ENCODE measurements at places on chromosomes 11 and 22. TPM values are rescaled to one million over a fixed set of nuclear protein-coding genes. Genes with fewer than 3 reads are reported as not detected.
A peak's percentile ranks its signal among the peaks of the same experiment; 100 is the strongest.

GRCh38 chr11:11661326-11662040 lies 39.7 kb upstream of the GALNT18 start:
- peaks cover 40% of the 10 kb centered on the region for H3K27me3 ChIP-seq
- H3K27ac ChIP-seq = no peak overlapping the region
- H3K4me1 ChIP-seq = no peaks in the 10 kb centered on the region
- H3K36me3 ChIP-seq = no peaks in the 10 kb centered on the region
- no peak overlapping the region for H3K4me3 ChIP-seq
- DNase-seq = no peak

Gene FUT4
- 5.6 TPM for total RNA-seq

DNA sequence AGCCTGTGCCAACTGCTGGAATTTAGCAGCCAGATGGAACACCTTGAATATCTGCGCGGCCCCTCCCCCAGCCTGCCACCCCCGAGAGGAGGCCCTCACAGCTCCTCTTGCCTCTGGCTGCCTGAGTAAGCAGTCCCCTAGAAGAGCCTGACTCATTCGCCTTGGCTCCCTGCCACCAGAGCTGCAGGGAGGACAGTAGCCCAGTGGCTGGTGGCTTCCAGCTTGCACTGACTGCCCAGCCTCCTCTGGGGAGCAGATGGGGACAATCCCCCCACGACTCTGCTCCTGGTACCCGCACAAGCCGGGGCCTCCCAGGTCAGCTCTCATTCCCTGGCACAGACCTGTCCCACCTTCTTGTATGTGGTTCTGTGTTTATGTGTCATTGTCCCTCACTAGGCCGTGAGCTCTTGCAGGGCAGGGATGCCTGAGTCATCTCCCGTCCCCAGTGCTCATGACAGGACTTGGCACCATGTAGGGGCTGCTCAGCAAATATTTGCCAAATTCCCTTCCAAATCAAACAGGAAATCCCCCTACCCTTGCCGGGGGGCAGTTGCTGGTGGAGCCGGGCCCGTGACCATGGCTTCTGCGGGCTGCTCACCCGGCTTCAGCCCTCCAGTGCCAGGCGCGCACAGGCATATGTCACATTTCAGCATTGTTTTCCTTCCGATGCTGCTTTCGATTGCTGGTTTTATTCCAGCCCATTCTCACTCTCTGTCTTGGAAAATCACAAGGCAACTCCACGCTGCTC lies 43.6 kb downstream of the CACNG2 start:
- peaks cover 19% of the 10 kb centered on the region for H3K4me1 ChIP-seq
- no peak overlapping the region for H3K27ac ChIP-seq
- peaks cover 19% of the 10 kb centered on the region for H3K27me3 ChIP-seq
- DNase-seq = peak; percentile 96
- no peaks in the 10 kb centered on the region for H3K36me3 ChIP-seq
- H3K4me3 ChIP-seq = peak overlapping the region; percentile 56

DNA sequence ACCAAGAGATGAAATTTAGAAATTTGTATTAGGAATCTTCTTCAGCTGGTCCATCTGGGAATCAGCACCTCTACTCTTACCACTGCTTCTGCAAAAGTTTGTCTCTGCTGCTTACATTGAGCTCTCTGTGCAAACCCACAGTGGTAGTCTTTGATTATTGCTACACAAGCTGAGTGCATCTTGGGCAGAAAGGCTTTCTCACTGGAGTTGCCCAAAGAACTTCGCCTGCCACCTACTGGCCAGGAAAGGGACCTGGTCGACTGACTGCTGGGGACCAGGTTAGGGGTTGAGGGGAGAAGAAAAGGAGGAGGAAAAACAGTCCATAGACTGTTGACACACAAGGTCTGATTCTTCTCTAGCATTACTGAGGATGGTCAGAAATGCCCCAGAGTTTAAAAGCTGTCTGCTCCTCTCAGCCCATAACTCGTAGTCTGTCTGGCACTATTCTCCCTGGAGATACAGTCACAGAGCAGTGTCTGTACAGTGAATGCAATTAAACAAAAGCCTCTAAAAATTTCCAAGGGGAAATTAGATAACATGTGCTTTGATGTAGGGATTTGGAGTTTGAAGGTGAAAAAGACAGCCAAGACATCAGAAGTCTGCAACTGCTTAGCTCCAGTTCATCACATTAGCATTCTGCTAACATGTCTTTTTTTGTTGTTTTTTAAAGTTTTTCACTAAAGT lies 215.0 kb upstream of the CTSC start:
- H3K36me3 ChIP-seq = no peaks in the 10 kb centered on the region
- DNase-seq = peak; percentile 32
- no peaks in the 10 kb centered on the region for H3K27me3 ChIP-seq

Gene POU2AF2
- total RNA-seq = not detected

Gene SOX6
- total RNA-seq = 3.2 TPM

- H3K27ac ChIP-seq = no peak overlapping the region
- no peak for DNase-seq
- H3K27me3 ChIP-seq = no peaks in the 10 kb centered on the region
- H3K4me3 ChIP-seq = no peak overlapping the region
- H3K4me1 ChIP-seq = peaks cover 24% of the 10 kb centered on the region
Observed at GRCh38 chr22:23146478-23147205, 1.4 kb downstream of the RAB36 start.

DNA sequence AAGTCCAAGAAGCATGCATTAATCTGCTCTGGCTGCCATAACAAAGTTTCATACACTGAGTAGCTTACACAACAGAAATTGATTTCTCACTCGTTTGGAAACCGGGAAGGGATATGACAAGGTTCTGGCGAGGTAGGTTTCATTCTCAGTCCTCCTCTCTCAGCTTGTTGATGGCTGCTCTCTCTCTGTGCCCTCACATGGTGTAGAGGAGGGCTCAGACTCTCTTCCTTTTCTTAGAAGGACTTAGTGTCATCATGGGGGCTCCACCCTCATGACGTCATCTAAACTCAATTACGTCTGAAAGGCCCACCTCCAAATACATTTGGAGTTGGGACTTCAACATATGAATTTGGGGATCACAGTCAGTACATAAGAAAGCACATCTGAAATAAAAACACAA lies 18.6 kb downstream of the GLYATL1 start:
- no peak for DNase-seq
- H3K27ac ChIP-seq = no peak overlapping the region
- no peaks in the 10 kb centered on the region for H3K4me1 ChIP-seq
- no peaks in the 10 kb centered on the region for H3K36me3 ChIP-seq

DNA sequence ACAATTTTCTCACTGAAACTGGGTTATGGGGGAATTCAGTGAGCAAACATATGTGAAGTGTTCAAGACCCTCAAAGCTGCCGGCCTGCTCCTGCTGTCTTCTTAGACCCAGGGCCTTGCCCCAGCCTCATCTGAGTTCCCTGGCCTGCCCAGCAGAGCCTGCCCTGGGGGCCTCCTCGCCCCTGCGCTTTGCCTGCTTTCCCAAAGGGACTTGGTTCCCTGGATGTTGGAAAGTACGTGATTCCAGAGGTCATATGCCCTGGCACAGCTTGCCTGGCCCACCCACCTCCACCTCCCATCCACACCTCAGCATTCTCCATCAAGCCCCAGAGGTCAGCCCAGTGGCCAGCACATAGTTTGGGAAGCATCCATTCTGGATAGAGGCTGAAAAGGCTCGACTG lies 13.7 kb upstream of the POU2F3 start:
- no peaks in the 10 kb centered on the region for H3K4me1 ChIP-seq
- H3K36me3 ChIP-seq = no peaks in the 10 kb centered on the region
- H3K4me3 ChIP-seq = no peak overlapping the region

GRCh38 chr11:105181100-105181499 lies 41.5 kb upstream of the CARD18 start:
- peak; percentile 14 for DNase-seq
- H3K36me3 ChIP-seq = no peaks in the 10 kb centered on the region
- no peaks in the 10 kb centered on the region for H3K27me3 ChIP-seq
- H3K27ac ChIP-seq = no peak overlapping the region
- peaks cover 4% of the 10 kb centered on the region for H3K4me1 ChIP-seq

GRCh38 chr11:45895553-45896259 lies 10.3 kb downstream of the MAPK8IP1 start:
- peaks cover 29% of the 10 kb centered on the region for H3K27me3 ChIP-seq
- H3K4me1 ChIP-seq = peaks cover 8% of the 10 kb centered on the region
- H3K27ac ChIP-seq = no peak overlapping the region
- H3K4me3 ChIP-seq = no peak overlapping the region
- peak; percentile 66 for DNase-seq

GRCh38 chr11:84413549-84413948 lies 1127.4 kb upstream of the CCDC90B start:
- H3K4me1 ChIP-seq = no peaks in the 10 kb centered on the region
- no peak for DNase-seq
- H3K4me3 ChIP-seq = no peak overlapping the region
- H3K36me3 ChIP-seq = no peaks in the 10 kb centered on the region
- H3K27me3 ChIP-seq = no peaks in the 10 kb centered on the region

- H3K27me3 ChIP-seq = no peaks in the 10 kb centered on the region
- H3K36me3 ChIP-seq = no peaks in the 10 kb centered on the region
- H3K27ac ChIP-seq = no peak overlapping the region
- H3K4me3 ChIP-seq = no peak overlapping the region
- DNase-seq = no peak
- peaks cover 27% of the 10 kb centered on the region for H3K4me1 ChIP-seq
Observed at GRCh38 chr11:93540896-93541553, 2.2 kb downstream of the SMCO4 start.

Gene MSANTD2
- total RNA-seq = 10.6 TPM

DNA sequence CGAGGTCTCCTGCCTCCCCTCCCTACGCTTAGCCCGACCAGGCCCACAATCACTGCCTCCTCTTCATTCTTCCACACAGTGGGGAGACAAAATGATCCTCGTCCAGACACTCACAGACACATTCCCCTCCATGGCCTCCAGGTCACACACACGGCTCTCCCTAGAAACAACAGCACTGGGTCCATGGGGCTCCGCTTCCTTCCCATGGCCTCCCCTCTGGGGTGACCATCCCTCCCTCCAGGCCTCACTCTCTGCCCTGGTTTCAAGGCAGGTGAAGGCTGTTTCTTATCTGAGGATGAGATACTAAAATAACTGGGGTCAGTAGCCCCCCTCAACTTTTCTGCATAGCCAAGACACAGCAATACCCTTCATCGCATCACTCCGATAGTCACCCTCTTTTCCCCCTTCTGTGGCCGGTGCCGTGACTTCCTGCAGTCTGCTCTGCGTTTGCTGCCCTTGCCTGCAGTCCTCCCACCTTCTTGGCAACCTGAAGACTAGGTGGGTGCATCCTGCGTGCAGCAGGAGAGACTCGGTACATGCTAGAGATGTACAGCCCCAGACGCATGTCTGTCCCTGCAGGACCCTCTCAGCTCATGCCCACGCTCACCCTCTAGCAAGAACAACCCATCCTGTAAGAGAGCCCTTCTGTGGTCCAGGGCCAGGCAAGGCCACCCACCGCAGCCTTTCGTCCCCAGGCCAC lies 55.8 kb downstream of the CD6 start:
- no peak overlapping the region for H3K4me3 ChIP-seq
- H3K36me3 ChIP-seq = no peaks in the 10 kb centered on the region

Gene CNGA4
- total RNA-seq = under 0.01 TPM

Gene CHST1
- total RNA-seq = 1.5 TPM

Gene PLAAT5
- total RNA-seq = not detected

DNA sequence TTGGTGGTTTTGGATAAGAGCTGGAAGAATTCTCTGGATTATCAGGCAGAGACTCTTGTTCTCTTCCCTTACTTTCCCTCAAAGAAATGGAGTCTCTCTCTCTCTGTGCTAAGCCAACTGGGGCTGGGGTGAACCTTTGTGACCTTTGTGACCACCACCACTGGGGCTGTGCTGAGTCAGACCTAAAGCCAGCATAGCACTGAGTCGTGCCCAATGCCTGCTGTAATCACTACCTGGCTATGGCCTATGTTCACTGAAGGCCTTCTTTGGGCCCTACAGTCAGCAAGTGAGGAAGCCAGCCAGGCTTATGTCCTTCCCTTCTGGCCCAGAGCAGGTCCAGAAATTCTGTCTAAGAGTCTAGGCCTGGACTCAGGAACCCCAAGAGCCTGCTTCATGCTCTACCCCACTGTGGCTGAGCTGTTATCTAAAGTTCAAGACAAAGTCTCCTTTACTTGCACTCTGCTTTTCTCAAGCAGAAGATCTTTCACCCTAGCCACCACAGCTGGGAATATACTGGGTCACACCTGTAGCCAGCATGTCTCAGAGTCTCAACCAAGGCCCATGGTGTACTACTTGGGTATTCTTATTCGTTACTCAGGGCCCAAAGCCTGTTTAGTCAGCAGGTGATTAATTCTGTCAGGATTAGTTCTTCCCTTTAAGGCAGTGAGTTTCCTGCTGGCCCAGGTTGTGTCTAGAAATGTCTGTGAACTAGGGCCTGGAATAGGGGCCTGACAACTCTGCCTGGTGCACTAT lies 86.0 kb downstream of the EHF start:
- no peaks in the 10 kb centered on the region for H3K4me1 ChIP-seq
- DNase-seq = no peak
- no peaks in the 10 kb centered on the region for H3K36me3 ChIP-seq
- no peaks in the 10 kb centered on the region for H3K27me3 ChIP-seq
- H3K27ac ChIP-seq = no peak overlapping the region

Gene FGF4
- total RNA-seq = not detected

DNA sequence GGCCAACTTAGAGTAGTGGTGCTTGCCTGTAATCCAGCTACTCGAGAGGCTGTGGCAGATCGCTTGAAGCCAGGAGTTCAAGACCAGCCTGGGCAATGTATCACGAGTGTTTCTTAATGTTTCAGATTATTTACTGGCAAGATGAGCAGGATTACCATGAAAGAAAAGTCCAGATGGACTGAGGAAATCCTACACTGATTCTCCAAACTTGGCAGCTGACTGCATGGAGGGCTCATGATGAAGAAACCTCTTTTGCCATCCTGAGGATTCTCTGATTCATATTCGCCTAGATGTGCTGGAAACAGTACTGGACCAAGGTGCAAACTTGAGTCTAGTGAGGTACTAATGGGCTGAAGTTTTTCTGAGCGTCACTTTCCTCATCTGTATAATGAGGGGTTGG lies 2.8 kb upstream of the SIDT2 start:
- H3K36me3 ChIP-seq = peaks cover 1% of the 10 kb centered on the region
- H3K27ac ChIP-seq = no peak overlapping the region

GRCh38 chr11:9138133-9138453 lies 46.7 kb upstream of the SCUBE2 start:
- peaks cover 32% of the 10 kb centered on the region for H3K4me1 ChIP-seq
- DNase-seq = no peak
- no peaks in the 10 kb centered on the region for H3K27me3 ChIP-seq
- H3K27ac ChIP-seq = no peak overlapping the region

- peaks cover 34% of the 10 kb centered on the region for H3K4me1 ChIP-seq
- H3K36me3 ChIP-seq = no peaks in the 10 kb centered on the region
- peaks cover 6% of the 10 kb centered on the region for H3K27me3 ChIP-seq
Observed at GRCh38 chr11:61682093-61682732, 2.0 kb downstream of the DAGLA start.

DNA sequence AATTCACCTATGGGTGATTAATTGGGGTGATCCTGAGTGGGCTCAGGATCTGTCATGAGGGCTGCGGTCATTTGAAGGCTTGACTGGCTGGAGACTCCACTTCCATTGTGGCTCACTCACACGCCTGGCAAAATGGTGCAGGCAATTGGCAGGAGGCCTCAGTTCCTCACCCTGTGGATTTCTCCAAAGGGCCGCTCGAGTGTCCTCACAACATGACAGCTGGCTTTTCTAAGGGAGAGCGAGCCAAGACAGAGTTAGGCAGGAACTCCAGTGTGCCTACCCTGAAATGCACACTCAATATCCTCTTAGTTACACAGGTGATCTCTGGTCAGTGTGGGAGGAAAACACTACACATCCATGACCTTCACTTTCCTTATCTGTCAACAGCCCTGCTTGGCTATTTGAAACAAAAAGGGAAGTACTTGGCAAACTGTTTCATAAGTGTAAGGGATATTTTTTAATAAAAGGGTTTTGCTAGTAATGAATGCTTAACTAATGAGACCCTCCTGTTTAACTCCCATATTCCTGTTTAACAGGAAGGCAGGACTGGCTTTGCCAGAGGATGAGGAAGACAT lies 25.7 kb downstream of the OSBP2 start:
- H3K36me3 ChIP-seq = no peaks in the 10 kb centered on the region
- H3K27me3 ChIP-seq = no peaks in the 10 kb centered on the region
- peaks cover 15% of the 10 kb centered on the region for H3K4me1 ChIP-seq
- no peak overlapping the region for H3K4me3 ChIP-seq
